ENCODE measurements at places on chromosomes 4 and X. TPM values are rescaled to one million over a fixed set of nuclear protein-coding genes. Genes with fewer than 3 reads are reported as not detected.

The HHIP gene
- total RNA-seq: 217 TPM

The YIPF7 gene
- not detected for total RNA-seq

The WAS gene
- not detected for total RNA-seq

The ASMT gene
- total RNA-seq: not detected

The G6PD gene
- 73.6 TPM for total RNA-seq

The CDX4 gene
- not detected for total RNA-seq

The P2RY4 gene
- not detected for total RNA-seq

The F8A2 gene
- not detected for total RNA-seq

The DIAPH2 gene
- 26.1 TPM for total RNA-seq

The ANKRD50 gene
- 91.9 TPM for total RNA-seq

The GAGE12J gene
- total RNA-seq: not detected

DNA sequence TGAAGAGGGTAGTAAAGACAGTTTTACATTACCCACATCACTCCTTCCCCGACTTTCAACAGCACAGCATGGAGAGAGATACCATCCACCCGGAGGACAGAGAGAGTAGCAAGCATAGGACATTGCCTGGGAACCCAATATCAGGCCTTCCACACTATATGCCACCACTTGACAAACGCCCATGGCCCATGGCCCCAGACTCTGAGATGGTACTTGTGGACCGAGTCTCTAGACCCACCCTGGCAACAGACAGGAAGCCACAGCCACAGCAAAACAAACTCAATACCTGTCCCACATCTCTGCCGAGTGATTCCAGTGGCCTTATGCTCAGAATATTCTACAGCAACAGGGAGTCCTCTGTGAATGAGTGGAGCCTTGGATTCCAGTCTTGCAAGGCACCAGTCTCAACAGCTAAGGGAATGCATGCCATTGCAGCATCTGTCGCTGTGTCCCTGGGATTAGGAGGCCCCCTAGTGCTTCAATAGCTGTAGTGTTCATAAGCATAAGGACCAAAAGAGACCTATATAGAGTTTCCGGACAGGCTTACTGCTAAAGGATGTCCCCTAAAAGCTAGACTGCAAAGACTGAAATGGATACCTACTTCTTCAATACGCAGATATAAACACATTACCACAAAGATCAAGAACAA, 14.7 kb upstream of the CT55 start:
- peak; percentile 5 for DNase-seq

DNA sequence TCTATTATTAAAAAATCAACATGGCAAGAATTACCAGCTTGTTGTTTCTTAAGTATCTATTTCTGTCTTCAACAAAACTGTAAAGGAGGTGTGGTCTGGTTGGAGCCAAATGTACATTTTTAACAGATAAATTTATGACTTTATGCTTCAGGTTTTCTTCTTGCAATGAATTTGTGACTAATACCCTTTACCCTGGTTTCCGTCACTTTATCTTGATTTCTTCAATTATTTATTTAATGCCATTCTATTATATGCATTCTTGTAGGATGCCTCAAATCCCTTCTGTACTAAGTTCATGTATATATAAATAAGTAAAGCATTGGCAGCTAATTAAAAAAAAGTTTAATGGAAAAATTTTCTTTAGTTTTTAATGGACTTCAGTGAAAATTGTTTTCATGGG, 41.5 kb upstream of the ANXA3 start:
- DNase-seq: no peak

DNA sequence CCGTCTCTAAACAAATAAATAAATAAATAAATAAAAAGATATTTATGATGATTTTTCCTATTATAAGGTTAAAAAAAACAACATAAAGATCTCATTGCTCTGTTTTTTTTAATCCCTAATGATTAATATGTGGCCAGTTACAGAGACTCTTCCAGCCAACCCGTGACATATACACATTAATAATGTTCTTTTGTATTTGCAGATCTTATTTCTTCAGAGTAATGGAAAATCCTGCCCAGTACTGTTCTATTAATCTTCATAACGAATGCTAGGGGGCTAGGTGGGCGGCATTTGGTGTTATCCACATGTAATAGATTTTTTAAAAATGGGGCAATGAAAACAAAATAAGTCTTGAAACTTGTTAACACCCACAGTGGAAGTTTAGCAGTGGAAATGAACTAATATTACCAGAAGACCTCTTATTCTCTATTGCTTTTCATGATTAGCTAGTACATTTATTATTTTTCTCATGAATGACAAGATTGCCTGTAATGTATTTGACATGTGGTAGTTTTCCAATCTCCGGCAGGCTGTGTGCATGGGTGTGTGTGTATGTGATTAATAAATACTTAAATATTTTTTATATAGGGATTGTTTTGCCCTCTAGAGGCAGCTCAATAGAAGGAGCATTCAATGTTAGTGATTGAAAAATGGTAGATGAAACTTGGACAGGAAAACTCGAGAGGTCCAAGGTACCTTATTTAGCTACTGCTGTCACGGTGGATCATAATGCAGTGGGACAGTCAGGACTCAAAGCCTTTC, 457.4 kb downstream of the IL1RAPL1 start:
- no peak for DNase-seq

GRCh38 chr4:182679533-182679932, 237.7 kb downstream of the DCTD start:
- DNase-seq: no peak

- DNase-seq: no peak
Observed at GRCh38 chr4:71334465-71334882, 4.3 kb upstream of the SLC4A4 start.

DNA sequence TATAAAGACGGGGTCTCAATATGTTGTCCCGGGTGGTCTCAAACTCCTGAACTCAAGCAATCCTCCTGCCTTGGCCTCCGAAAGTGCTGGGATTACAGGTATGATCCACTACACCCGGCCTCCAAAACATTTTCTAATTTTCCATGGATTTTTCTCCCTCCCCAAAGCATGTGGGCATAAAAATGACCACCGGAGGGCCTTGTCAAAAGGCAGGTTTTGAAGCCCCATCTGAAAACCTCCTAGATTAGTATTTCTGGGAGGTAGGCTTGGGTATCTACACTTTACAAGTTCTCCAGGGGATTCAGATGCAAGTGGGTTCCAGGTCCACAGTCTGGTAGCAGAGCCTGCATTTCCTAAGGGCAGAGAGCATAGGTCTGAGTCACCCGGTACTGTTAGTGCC, 1.4 kb upstream of the GPR173 start:
- DNase-seq: no peak

GRCh38 chrX:30504309-30504708, 73.3 kb downstream of the TASL start:
- no peak for DNase-seq

DNA sequence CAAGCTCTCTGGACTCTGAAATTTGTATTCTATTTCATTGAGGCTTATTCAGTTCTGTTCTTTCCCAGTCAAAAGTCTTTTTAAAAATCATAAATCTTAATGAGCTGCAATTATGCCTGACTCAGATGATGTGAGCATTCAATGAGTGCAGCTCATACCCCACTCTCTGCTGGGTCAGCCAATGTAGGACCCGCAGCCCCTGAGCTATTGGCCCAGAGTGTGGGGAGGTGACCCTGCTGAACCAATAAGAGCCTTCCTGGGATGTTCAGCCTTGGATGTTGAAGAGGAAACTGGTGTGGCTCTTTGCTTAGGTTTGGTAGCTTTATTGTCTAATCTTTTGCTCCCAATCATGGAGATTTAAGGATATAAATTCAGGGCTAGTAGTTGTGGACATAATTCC, 12.1 kb upstream of the TCEAL4 start:
- DNase-seq: no peak

- no peak for DNase-seq
Observed at GRCh38 chr4:145538596-145538995, 56.9 kb downstream of the SMAD1 start.

- DNase-seq: no peak
Observed at GRCh38 chr4:147524601-147525000, 43.7 kb downstream of the EDNRA start.

- DNase-seq: no peak
Observed at GRCh38 chr4:30912098-30912714, 192.0 kb downstream of the PCDH7 start.

- DNase-seq: peak; percentile 24
Observed at GRCh38 chrX:56726605-56727004, 2.4 kb upstream of the NBDY start.

GRCh38 chrX:129997086-129997485, 14.7 kb downstream of the BCORL1 start:
- no peak for DNase-seq

DNA sequence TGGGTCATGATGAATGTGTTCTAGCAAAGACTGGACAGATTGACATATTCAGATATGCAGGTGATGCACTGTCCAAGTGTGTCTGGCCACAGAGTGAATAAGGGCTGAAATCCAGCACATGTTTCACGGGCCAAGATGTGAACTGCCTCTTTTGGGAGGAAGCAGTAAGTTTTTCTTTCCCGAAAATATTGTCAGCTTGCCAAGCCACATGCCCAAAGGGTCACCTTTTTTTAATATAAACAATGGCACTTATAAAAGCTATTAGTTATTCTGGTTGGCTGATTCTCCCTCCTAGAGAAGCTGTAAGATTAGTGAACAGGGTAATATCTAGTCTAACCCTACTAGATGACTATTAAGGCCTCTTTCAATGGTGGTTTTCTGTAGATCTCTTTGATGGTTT, 1.5 kb upstream of the EDNRA start:
- no peak for DNase-seq

DNA sequence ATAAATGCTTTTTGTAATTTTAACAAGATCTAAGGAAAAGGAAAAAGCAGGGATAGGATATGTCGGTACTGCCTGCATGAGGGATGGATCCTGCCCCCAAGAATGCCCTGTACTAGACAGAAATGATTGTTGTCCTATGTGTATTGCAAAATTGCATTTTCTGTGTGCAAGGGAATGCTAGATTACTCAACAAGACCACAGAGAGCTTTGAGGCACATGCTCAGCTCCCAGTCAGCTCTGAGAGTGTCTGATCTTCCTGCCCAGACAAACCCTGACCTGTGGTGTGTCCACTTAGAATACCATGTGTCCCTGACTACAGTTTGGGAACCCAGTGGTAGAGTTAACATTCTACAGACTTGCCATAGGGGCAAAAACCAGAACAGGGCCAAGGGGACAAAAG, 129.2 kb upstream of the PAK3 start:
- no peak for DNase-seq

GRCh38 chrX:129719268-129719667, 19.5 kb upstream of the XPNPEP2 start:
- DNase-seq: no peak

- DNase-seq: no peak
Observed at GRCh38 chr4:78767350-78767749, 8.8 kb upstream of the BMP2K start.

DNA sequence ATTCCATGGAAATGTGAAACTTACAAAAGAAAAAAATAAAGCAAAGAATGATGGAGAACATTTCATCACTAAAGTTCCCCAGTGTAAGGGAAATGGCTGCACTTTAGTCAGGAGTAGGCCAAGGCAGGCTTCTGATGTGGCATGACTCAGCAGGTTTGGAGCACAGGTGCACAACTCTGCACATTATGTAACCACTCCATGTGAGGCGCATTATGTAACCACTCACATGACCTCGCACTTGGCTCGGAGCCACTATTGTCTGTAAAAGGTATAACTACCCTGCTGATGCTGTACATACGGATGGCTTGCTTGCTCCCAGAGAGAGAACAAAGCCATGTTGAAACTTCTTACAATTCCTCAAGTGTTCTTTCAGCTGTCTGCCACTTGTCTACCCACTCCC, 727.6 kb downstream of the TRAM1L1 start:
- no peak for DNase-seq

- no peak for DNase-seq
Observed at GRCh38 chrX:113136836-113137235, 296.2 kb upstream of the AMOT start.

- no peak for DNase-seq
Observed at GRCh38 chrX:74515356-74515755, 94.1 kb downstream of the SLC16A2 start.
